ENCODE measurements at places on chromosomes 3 and 15.

- no peak for DNase-seq
These were observed 49.8 kb downstream of the POMGNT2 start for GRCh38 chr3:43055806-43056770.

DNA sequence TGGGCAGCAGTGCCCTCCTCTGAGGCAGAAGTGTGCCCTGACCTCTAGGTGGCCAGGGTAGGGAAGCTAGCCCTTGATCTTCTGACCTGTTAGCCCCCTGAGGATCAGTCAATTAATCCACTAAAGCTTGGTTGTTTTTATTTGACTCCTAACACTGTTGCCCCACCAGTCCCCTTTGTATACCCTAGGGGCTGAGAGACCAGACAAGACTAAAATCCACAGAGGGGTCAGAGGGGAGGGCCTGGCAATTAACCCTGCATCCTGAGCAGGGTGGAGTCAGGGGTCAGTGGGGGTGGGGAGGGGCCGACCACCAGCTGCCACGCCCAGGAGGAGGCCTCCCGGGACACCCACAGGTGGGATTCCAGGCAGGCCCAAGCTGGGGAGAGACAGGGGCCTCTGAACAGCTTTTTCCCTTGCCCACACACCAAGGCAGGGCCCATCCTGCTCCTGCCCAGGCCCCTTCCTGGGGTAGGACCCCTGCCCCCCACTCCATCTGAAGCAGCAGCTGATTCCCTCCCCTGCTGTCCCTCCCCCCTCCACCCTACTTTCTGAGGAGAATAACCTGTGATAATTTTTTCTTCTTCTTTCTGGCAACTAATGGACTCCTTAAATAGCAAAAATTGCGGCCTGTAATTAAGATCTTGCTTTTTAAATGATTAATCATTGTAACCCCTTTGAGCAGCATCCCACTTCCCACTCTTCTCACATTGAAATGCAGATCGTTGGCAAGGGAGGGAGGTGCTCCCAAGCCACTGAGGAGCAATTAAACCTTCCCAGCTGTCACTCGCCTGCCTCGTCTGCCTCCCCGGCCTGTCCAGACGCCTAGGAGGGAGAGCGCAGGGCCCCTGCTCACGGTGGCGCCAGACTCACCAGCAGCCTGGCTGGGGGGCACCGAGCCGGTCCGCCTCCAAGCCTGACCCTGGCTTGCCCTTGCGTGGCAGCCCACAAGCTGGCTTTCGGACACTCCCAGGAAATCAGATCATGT lies 51.9 kb downstream of the RHCG start:
- peak; percentile 90 for DNase-seq

- DNase-seq, result no peak
These were observed 7.2 kb upstream of the RARB start for GRCh38 chr3:25420885-25421284.

DNA sequence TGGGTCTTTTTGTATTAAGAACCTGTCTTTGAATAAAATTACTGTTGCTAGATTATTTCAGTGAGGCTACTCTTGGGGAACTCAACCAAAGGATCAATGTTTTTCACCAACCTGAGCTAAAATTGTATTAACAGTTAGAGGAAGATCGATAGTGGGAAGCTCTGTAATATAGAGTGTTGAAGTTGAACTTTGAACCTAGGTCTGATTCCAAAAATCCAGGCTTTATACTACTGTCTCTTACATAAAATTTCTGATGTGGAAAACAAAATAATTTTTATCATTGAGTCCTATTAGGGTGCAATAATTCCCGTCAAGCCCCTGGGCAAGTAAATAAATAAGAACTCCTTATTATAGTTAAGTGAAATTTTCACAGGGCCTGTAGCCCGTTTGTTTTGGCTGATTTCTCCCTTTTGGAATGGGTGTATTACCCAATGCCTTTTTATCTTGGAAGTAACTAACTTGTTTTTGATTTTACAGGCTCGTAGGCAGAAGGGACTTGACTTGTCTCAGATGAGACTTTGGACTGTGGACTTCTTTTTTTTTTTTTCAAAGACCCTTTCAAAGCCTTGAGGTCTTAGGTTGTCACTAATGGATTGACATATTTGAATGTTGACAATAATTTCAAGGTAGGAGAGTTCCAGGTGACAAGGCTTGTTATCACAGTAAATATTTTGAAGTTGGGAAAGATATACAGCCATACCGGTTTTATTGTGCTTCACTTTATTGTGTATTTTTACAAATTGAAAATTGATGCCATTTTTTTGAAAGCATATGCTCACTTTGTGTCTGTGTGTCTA lies 276.1 kb downstream of the NFKBIZ start:
- no peak for DNase-seq

DNA sequence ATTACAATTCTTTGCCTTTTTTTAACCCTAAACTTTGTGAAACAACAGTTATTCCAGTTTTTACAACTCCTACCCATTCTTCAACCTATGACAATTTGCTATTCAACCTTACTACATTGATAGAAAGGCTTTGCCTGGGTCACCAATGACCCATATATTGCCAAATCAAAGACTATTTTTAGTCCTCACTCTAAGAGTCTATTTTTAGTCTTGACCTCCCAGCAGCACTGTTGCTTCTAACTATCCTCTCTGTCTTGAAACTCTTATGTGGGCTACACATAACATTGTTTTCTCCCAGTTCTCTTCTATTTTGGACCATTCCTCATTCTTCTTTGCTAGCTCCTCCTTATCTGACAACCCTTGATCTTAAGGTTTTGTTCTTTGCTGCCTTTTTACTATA lies 71.4 kb downstream of the C3orf80 start:
- DNase-seq, result no peak

DNA sequence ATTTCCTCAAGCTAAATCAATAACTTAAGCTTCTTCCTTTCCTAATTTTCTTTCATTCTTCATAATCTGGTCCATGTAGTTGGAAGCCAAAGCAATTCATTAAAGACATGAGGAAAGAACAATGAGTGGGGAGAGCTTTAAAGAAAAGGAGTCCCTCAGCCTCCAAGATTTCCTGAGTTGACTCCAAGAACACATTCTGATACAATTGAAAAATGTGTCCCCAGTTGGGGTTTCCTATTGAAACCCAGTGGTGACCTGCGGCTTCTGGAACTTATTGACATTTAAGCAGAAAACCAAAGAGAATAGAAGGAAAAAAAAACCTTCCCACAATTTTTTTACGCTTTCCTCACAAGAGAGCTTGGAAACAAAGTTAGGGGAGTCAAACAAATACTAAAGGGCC lies 37.0 kb downstream of the ATP8B4 start:
- DNase-seq, result no peak

GRCh38 chr15:90955624-90956273 lies 1.1 kb downstream of the RCCD1 start:
- DNase-seq, result peak; percentile 79

GRCh38 chr3:186167646-186168395 lies 58.9 kb upstream of the ETV5 start:
- no peak for DNase-seq

- no peak for DNase-seq
These were observed 38.0 kb downstream of the CBLB start for GRCh38 chr3:105830836-105831235.

GRCh38 chr3:128113817-128114794 lies 9.5 kb downstream of the RUVBL1 start:
- DNase-seq, result no peak

- no peak for DNase-seq
These were observed 2.8 kb downstream of the BCL2L10 start for GRCh38 chr15:52109559-52110451.

- no peak for DNase-seq
These were observed 905.4 kb downstream of the ROBO2 start for GRCh38 chr3:77945320-77945719.

- no peak for DNase-seq
These were observed 164.5 kb downstream of the WNT5A start for GRCh38 chr3:55322638-55323037.

DNA sequence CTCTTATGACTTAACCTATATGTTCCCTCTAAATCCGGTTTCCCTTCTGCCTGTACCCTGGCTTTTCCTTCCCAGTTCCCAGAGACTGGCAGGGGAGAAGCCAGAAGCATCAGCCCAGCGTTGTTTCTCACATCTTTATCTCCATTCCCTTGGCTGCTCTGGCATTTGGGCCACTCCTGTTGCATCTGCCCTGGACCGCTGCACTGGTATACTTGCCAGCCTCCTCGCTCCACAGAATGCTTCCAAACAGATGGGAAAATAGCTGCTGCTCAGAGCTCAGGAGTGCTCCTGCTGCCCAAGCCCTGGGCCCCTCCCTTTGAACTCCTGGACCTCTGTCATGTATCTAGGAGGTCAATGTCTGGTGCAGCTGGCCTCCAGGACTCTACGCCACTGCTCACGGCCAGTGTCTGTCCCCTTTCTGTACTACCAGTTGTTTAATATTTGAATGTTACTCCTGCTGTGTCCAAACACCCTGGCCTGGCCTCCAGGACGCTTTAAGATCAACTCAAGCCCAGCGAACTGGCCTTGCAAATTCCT lies 6.8 kb downstream of the SPINT1 start:
- DNase-seq, result no peak

- DNase-seq, result no peak
These were observed 64.9 kb upstream of the RAD18 start for GRCh38 chr3:9028134-9028533.

- peak; percentile 36 for DNase-seq
These were observed at the start of gene APBA2 for GRCh38 chr15:28885630-28886430. APBA2 (plus strand) TSS chr15:28885974; CDS start chr15:29053885, 167,911 bp downstream.

- no peak for DNase-seq
These were observed 194.6 kb downstream of the ADAMTSL3 start for GRCh38 chr15:83848315-83849050.

DNA sequence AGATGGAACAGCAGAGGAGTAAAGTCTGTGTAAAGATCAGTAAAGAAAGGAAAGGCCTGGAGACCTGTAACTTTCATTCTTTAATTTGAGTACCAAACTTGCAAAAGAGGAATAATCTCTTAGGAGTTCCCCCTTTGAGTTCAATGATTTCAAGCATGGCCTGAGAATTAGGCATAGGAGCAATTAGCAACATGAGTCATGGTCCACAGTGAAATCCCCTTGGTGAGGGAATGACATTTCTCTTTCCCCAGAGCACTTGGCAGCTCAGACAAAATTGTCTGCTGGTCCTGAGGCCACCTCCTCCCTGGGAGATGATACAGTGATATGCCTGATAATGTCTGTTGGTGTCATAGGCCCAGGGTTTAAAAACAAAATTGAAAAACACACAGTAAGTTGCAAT lies 81.4 kb upstream of the CRBN start:
- no peak for DNase-seq

GRCh38 chr3:112143689-112144088 lies 10.6 kb upstream of the GCSAM start:
- no peak for DNase-seq

- no peak for DNase-seq
These were observed 2.7 kb downstream of the BCL6 start for GRCh38 chr3:187742351-187743171.

GRCh38 chr3:102144063-102144462 lies 290.8 kb upstream of the ZPLD1 start:
- DNase-seq, result no peak

DNA sequence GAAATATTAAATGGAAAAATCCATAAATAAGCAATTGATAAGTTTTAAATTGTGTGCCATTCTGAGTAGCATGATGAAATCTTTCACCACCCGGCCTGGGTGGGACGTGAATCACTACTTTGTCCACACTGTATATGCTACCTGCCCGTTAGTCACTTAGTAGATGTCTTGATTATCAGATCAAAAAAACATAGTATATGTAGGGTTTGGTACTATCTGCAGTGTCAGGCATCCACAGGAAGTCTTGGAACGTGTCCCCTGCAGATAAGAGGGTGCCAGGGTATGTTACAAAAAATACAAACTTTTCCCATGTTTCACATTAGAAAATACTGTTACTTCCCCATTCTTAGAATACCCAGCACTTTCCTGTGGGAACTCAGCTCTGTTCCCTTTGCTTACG lies 35.2 kb downstream of the FAM81A start:
- no peak for DNase-seq

DNA sequence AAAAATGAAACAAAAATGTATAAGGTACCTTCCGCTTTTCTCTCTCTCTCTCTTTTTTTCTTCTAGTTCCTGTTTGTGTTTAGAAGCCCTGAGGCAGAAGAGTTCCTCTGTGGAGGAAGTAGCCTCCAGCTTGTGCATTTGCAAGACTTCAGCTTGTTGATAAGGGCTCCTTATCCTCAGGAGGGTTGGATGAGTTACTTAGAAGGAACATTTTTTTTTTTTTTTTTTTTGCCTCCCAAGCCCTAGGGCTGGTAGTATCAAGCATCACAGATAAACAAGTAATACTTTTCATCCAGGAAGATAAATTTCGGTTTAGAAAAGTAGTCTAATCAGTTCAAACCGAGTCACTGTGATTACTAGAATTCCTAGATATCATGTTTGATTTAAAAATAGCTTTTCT lies 91.0 kb upstream of the CBLB start:
- DNase-seq, result no peak

DNA sequence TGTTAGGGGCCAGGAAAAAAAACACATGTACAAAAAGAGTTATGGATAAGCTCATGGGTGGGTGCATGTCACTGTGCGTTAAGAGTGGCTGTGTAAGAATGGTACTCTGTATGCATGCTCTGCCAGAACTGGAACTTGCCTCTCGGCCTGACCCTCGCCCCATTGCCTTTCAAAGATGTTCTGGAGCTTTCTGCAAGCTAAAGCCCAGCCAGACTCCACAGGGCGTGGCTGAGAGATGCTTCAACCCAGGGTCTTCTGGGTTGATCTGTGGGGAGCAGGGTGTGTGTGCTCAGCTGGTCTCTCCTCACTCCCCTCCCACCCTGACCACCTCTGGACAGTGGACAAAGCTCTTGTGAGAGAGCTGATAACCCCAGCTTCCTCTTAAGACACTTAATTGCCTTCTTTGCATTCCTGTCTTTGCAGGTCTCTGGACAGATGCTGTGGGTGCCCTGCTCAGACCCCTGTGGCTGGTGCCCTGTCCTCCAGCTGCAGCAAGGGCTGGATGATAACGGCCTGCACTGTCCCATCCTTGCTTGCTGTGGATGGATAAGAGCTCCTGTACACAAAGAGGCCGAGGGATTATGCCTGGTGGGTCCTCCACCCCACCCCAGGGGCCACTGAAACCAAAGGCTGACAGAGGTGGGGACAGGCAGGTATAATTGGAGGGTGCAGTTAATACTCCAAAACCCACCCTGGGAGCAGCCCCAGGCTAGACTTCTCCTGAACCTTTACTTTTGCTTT lies 28.7 kb downstream of the ALDH1L1 start:
- DNase-seq, result no peak

- DNase-seq, result no peak
These were observed 27.0 kb downstream of the EPHB1 start for GRCh38 chr3:134822090-134822489.

GRCh38 chr3:18376682-18377081 lies 48.5 kb downstream of the SATB1 start:
- DNase-seq, result peak; percentile 50

- no peak for DNase-seq
These were observed 101.2 kb downstream of the PLCH1 start for GRCh38 chr3:155643581-155644165.

GRCh38 chr3:152374262-152374990 lies 105.7 kb downstream of the MBNL1 start:
- DNase-seq, result no peak

DNA sequence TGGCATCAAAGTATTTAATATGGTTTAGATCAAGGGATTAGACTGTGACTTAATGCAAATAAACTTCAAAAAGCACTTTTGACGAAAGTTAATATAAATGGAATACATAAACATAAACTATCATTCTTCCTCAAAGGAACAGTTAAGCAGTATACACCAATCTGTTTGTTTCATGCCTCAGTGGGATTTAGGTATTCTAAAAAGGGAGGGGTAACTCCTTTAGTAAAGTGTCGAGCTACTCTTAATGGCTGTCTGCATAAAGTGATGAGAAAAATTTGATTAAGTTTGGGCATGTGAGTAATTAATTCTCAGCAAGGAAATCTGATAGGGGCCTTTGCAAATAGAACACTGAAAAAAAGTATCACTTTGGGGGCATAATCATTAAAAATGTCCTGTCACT lies 176.9 kb downstream of the FRMD5 start:
- no peak for DNase-seq

All from NCI-H1417 (cell line).